CD4-positive, alpha-beta T cell treated with Interleukin-17A for 4 hours (primary cell): ENCODE measurements at places on chromosomes 6 and 20.

GRCh38 chr20:38167851-38168760 lies 3.0 kb upstream of the TGM2 start:
- DNase-seq, result no peak

DNA sequence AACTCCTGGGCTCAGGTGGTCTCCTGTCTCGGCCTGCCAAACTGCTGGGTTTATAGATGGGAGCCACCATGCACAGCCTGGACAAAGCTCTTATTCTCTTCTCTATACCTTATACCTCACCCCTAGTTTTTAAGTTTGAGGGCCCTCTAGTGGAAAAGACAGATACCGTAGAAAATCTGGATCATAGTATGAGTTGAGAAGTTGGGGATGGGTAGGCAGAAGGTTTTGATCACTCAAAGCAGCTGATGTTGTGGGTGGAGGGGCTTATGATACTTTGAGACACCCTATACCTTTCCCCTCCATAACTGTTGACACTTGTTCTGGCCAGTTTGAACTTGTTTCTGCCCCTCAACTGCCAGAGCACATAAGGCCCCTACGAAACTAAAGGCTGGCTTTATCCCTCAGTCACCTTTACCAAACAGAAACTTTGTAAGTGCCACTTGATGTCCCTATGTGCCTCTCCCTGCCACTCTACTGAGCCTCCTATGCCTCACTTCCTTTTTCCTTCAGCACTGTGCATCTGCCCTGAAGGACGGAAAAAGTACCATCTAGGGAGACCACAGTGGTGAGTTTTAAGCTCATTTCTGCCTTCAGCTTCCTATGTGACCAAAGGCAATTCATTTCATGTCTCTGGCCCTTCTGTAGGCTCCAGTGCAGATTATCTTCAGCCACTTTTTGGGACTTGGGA lies 28.6 kb downstream of the RALY start:
- DNase-seq, result no peak

DNA sequence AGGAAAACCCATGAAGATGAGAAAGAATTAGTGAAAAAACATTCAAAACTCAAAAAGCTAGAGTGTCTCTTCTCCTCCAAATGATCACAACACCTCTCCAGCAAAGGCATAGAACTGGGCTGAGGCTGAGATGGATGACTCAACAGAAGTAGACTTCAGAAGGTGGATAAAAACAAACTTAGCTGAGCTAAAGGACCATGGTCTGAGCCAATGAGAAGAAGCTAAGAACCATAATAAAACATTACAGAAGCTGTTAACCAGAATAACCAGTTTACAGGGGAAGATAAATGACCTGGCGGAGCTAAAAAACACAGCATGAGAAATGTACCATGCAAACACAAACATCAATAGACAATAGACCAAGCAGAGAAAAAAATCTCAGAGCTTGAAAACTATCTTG lies 904.1 kb upstream of the MANEA start:
- no peak for DNase-seq

GRCh38 chr6:119467488-119468081 lies 118.0 kb upstream of the MAN1A1 start:
- DNase-seq, result no peak

DNA sequence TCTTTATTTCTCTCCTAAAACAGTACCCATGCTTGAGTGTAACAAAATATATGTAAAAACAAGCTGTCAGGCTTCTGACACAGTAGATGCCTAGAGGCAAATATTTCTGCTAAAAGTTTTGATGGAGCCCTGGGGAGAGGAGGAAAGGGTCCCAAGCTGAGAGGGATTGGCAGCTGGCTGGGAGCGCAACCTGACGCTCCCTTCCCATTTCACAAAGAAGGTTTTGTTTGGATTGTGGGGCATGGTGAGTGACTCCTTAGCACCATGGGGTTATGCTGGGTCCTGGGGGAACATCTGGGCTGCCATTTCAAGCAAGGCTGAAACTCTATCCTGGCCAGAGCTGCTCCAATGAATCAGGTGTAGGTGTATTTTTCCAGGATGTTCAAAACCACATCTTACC lies 720.5 kb downstream of the MAFB start:
- no peak for DNase-seq

DNA sequence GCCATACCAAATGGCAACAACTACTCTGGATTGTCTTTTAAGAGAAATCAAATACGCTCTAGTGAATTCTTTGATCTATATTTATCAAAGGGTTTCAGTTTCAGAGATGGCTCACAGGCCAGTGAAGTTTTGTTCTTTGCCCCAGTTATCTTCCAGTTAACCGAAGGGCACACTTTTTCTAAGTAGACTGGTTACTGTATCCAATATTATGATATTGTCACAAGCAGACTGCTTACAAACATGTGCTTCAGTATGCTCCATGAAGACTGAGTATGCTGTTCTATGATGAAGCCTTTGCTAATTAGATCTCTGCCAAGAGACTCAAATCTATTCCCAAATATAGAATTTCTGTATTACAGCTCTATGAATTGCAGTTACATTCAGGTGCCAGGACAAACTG lies 181.1 kb downstream of the REV3L start:
- DNase-seq, result no peak

- DNase-seq, result peak; percentile 44
These were observed 13.1 kb upstream of the RNASET2 start for GRCh38 chr6:166969390-166970002.

- no peak for DNase-seq
These were observed 41.0 kb downstream of the SLC9A8 start for GRCh38 chr20:49853640-49854039.

DNA sequence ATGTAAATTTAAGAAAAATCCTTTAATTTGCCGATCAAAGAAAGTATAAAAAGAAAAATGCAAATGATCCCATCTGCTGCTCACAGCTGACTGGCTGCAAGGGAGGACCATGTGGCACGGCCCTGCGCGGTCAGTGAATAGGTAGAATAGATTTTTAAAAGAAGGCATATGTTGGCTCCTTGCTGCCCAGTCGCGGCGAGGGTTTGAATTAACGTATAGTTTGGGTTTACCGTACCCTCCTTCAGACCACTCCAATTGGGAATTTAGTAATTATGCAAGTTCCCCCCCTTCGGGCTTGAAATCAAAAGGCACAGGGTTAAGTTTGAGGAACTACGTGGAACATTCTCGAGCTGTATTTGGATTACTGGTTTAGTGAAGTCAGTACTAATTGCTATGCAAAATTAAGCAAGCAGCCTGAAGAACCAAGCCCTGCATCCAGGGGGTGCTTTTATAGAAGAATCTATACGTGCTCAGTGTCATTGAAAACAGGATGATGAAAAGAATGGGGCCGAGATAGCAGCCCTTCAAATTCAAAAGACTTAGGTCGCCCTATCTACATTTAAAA lies 1.1 kb upstream of the BEND3 start:
- DNase-seq, result peak; percentile 16

GRCh38 chr6:157756708-157757429 lies 66.2 kb upstream of the SNX9 start:
- peak; percentile 89 for DNase-seq

GRCh38 chr20:37915434-37915787 lies 12.5 kb downstream of the VSTM2L start:
- no peak for DNase-seq

GRCh38 chr6:150696190-150696589 lies 96.5 kb downstream of the PLEKHG1 start:
- DNase-seq, result no peak

DNA sequence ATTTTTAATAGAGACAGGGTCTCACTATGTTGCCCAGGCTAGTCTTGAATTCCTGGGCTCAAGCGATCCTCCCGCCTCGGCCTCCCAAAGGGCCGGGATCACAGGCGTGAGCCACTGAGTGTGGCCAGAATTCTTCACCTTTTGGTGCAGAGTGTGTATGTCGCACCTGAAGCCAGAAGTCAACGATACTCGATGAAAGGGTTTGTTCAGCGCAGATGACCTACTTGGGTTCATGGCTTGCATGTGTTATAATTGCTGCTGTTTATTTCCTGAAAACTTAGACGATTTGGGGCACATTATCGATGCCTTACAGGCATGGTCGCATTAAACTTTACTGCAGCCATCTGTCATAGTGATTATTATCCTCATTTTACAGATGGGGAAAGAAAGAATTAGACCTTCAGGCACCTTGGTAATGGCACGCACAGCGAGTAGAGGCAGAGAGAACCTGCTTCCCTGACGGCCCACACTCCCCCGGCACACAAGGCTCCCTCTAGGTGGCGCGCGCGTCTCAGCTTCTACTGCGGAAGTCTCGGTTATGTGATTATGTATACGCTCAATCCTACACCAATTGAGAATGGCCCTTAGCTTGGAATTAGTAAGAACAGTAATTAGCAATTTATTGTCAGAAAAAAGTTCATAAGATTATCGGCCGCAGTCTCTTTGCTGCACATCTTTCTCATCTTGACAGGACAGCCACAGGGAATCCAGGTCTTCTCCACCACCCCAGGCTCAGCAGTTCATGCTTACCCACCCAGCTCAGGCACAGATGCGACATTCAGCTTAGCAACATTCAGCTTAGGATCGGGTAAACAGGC lies 212.8 kb upstream of the PROKR2 start:
- peak; percentile 90 for DNase-seq

GRCh38 chr20:50992733-50993457 lies 30.0 kb downstream of the KCNG1 start:
- no peak for DNase-seq

GRCh38 chr6:78908621-78909020 lies 41.3 kb downstream of the IRAK1BP1 start:
- DNase-seq, result no peak

DNA sequence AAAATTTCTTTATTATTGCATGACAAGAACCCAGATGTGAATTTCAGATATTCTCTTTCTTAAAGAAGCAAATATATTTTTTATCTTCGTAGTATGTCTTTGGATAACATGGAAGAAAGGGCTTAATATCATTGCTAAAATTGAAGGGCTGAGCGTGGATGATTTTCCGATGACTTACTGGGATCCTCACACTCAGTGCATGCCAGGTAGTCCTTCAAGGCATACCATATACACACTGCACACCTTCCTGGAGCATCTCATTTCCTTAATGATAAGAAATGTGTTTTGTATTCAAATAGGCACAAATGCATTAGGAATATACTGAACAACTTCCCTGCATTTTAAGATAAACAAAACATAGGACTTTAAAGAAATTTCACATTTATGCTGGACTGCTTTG lies 193.9 kb upstream of the MAP3K7 start:
- no peak for DNase-seq

DNA sequence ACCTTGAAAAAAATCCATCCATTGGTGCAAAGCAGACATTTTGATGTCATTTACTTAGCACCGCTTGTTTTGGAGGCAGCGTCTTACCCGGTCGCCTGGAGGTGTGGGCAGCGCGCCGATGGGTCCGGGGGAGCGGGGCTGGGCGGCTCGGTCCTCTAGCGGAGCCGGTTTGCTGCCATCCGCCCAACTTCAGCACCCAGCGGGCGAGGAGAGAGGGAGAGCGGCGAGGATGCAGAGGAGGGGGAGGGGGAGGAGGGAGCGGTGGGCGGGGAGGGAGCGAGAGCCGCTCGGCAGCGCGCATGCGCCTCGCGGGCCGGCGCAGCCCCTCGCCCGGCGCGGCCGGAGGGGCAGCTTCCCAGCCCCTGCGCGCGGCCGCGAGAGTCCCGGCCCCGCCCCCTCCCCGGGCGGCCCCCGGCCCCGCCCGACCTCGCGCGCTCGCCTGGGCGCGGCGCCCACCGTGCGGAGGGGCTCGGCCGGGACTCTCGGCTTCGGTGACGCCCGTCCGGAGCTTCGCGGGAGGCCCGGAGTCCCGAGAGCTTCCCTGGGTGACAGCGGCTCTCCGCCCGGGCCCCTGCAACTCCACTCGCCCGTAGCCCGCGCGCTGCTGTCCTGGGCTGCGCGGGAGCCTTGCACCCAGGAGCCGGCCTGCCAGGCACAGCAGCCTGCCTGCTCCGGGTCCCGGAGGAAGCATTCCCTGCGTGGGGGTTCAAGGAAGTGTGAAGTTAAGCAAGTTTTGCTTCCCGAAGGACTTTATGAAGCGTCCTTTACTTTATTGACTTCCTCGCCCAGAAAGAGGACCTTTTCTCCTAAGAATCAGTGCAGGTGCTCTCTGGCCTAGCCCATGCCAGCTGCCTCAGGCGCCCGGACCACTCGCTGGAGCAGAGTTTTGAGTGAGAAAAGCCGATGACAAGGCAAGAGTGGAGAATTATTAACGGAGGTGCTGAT lies at the start of gene RGS17:
Gene RGS17 (minus strand): TSS at position 246 of the 945 bp plus-strand sequence. CDS start 87,264 bp downstream, outside the sequence.
- DNase-seq, result peak; percentile 46

- no peak for DNase-seq
These were observed 11.7 kb upstream of the HCK start for GRCh38 chr20:32040142-32040953.

DNA sequence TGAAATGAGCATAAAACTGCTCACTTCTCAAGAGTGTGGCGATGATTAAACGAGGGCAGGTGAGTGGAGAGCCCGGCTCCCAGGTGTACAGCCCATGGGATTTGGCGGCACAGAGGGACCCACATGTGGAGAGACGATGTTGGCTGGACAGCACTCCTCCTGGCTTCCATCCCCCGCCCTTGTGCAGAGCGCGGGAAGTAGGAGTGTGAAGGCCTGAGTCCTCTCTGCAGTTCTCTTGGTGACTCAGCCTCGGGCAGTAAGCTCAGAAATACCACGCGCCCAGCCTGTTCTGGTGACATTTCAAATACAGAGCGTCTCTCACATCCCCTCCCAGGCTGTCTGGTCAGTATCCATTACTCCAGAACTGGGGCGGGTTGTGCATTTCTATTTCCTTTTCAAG lies 94.2 kb upstream of the SRSF6 start:
- DNase-seq, result no peak

- DNase-seq, result peak; percentile 72
These were observed 77.9 kb upstream of the RALY start for GRCh38 chr20:33915726-33916331.

DNA sequence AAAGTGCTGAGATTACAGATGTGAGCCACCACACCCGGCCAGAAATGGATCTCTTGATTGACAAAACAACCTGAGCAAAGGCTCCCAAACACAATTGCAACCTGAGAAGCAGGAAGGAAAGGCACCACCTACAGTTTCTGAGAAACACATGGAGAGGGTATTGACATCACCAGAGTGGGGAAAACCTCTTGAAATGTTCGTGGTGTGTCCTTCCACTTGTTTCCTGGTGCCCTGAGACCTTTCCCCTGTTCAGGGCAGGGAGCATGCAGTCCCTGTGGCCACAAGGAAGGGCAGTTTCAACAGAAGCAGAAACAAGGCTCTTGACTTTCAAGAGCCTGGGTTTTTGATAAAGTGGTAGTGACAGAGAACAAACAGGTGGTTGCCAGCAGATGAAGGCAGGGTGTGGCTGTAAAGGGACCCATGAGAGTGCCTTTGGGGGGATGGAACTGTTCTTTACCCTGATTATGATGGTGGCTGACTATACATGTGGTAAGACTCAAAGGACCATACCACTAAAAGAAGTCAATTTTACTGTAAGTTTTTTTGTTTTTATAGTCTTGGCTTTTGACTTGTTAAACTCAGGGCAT lies 3.2 kb upstream of the BPIFA1 start:
- DNase-seq, result no peak

DNA sequence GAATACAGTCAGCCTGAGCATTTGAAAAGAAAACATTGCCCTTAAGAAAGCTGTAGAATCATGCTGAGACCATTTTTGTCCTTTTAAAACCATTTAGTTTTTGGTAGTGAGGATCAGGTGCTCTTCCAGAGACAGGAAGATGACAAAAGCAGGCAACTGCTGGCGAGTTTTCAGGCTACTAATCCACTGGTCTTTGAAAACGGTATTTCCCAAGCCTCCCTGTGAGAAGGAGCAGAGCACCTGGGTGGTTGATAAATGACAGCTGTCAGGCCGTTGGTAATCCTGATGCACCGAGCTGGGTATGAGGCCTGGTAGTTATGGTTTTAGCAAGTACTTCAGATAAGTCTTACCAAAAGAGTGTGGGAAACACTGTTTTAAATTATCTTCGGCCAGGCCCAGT lies 10.1 kb upstream of the SEC63 start:
- DNase-seq, result no peak
